ENCODE measurements at places on chromosomes 2 and 18.

DNA sequence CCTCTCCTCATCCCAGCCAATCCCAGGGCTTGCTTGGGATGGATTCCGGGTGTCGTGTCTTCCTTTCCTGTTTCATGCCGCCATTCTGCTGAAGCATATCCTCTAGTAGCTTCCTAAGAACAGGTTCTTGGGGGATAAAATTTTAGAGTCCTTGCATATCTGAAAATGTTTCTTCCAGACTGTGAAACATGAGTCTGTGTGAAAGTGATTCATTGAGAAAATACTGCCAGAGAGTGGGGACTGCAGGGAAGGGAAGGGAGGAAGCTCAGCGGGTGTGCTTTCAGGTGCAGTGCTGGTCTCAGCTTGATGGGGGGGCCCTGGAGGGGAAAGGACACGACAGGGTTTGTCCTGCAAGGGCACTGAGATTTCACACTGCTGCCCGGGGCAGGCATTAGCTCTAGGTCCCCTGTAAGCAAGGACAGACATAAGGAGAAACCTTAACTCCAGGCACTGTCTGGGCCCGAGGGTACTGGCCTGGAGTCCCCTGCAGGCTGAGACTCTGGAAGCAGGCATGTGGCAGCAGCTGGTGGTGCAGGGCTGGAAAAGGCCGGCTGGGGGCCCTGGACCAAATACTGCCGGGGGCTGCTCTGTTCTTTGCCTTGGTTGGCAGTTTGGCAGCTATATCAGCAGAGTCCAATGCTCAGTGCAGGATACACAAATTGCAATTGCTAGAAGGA, 97.6 kb upstream of the HS6ST1 start:
- no peak for ATAC-seq

DNA sequence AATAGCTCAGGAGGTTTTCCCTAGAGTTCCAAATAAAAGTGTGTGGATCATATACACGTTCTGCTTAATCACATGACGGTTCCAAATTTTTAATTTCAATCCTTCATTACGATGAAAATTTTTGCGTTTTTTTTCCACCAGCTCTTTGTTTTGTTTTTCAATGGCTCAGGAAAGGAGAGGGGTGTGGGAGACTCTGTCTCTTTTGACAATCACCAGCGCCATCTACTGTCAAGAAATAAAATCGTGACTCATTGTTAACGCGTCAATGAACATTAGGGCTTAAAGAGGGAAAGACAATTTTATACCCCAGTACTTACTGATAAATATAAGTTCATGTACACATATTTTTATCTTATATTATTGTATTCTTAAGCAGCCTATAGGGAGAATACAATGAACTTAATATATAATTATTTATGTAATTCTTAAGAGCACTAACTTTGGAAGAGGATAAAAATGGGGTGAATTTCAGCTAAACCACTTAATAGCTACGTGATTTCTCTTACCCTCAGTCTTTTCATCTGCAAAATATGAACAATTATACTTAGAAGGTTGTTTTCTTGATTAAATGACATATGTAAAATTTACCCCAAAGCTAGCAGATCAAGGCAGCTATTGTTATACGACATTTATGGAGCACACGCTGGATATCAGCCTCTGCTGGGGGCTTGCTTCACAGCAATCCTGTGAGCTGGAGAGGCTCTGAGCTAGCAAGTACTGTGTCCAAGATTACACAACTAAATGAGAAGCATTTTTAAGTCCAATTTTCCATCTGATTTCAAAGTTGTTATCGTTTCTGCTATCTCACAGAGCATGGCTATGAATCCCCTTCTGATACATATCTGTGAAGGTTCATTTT, 47.4 kb upstream of the RMDN2 start:
- ATAC-seq: peak; percentile 69

DNA sequence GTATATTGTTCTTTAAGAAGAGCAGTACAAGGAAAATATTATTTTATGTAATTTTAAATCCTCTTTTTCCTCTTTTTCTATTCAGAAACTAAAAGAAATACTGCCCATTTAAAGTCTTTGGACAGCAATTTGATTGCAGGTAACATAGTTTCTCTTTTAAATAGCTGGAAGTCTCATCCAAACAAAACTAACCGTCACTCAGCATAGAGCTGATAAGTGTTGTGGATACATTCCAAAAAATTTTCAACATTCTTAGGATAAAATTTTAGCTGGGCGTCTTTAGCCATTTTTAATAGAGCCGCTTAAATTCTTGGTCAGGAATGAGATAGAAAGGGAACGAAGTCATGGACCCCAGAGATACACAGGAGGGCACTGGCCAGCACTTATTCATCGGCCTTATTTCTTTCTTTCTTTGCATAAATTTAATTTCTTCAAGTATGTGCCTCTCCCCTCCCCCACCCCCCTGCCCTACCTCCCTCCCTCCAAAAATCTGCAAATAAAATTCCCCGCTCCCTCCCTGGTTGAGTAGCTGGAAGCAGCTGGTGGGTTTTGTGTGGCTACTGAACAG, 81.7 kb downstream of the GBX2 start:
- no peak for ATAC-seq

DNA sequence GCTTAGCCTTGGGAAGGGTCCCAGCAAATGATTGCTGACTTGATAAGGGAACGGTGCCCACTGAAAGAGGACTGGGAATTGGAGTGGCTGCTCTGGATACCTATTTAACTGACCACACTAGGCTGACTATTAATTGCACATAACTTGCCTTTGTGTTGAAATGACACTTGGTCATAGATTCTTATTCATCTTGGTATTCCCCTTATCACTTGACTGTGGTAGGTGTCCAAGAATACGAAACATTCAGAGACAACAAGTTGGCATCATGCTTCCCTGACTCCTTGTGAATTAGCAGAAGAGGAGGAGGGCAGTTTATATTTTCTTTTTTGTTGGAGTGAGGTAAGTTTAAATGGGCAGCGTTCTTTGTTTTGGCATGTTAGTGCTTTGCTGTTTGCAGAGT, 13.4 kb downstream of the FMNL2 start:
- no peak for ATAC-seq

DNA sequence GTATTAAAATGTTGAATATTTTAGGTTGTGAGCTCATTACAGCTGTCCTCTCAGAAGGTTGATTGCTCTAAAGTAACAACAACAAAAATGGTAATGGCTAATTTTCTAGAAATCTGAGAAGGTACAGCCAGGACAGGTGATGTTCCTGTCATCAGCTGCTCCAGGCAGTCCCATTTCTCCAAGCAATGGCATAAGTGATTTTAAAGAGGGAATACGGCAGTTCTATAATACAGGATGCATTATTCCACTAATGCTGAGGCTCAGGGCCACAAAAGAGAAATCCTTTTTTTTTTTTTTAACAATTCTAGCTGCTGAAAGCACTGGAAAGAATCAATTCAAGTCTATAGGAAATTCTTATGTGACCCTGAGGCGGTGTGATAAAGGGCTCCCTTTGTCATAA, 199.9 kb downstream of the PMAIP1 start:
- no peak for ATAC-seq

DNA sequence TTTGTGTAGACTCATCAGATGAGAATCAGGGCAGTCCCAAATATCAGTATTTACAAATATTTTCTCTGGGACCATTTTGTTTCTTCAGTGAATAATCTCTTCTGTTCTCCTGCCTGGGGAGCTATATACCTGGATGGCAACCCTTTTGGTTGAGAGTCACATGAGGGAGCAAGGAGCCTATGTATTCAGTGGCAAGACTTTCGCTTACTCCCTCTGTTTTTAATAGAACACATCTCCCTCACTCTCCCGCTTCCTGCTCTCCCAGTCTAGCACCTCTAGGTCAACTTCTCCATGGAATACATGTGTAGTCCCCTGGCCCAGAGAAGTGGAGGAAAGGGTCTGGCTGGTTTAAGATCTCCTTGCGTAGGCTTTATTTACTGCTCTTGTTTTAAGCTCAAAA, 600.3 kb downstream of the CCDC85A start:
- no peak for ATAC-seq

DNA sequence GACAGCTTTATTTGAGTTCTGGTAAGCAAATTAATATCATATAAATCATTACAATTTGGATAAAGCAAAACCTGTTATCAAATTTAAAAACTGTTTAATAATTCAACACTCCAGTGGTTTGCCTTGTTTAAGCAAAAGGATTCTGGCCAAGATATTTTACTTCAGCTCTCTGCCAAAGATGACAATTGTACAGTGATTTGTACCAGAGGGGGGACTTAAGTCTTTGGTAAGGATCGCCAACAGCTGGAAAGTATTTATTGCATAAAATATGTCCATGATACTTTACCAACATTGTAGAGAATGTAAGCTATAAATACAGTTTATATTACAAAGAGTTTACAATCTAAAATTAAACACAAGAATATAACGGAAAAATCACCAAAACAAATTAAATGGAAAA, 13.8 kb downstream of the PREPL start:
- no peak for ATAC-seq

GRCh38 chr2:163808406-163808805, 72.6 kb upstream of the FIGN start:
- ATAC-seq: no peak

DNA sequence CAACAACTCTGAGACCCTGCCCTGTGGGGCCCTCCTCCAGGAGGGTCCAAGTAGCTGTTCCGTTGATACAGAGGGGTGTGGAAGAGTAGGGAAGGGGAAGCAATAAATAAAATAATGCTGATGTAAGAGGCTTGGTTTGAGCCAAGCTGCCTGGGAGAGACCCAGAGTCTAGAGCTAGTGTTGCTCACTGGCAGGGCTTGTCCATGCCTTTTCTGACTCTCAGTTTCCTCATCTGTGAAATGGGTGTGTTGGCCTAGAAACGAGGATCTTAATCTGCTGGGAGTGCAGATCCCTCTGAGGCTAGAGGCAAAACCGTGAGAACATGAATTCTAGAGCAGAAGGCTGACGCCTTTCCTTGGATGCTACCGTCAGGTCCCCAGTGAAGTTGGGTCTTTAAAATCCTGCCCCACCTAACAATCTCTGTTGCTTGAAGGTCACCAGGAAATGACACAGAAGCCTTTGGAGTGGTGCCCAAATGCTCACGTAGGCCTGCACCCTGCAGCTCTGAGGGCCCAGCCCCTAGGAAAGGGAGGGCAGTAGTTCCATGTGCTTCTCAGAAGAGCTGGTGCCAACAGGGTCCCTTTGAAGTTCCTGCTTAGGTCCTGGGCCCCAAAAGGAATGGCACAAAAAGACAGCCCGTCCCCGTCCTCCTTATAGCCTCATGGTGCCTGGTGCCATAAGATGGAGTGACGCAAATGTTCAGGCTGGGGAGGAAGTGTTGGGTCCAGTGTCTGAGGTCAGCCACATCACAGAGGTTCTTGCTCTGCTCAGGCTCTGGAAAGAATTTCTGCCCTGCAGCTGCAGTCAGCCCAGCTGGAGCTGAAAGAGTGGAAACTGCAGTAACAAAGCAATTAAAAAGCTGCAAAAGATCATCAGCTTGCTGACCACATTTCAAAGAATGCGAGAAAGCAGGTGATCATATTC, 73.2 kb upstream of the SMAD2 start:
- peak; percentile 11 for ATAC-seq

GRCh38 chr2:27527182-27527581, 30.5 kb downstream of the GCKR start:
- no peak for ATAC-seq

DNA sequence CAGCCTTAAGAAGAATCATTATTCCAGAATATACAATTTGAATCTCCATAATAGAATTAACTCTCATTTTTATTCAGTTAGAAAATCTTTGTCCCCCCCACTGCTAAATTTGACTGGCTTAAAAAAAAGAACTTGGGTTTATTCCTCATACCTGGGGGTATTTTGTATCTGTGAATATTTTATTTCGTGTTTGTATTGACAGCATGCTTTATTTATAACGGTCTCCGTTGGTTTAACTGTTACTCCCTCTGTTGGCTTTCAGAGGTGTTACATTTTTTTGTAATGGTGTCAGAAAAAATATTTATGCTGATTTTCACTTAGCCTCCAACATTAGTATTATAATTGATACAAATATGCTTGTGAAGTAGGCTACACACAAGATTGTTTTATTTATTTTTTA, 109.1 kb downstream of the HAUS1 start:
- no peak for ATAC-seq

DNA sequence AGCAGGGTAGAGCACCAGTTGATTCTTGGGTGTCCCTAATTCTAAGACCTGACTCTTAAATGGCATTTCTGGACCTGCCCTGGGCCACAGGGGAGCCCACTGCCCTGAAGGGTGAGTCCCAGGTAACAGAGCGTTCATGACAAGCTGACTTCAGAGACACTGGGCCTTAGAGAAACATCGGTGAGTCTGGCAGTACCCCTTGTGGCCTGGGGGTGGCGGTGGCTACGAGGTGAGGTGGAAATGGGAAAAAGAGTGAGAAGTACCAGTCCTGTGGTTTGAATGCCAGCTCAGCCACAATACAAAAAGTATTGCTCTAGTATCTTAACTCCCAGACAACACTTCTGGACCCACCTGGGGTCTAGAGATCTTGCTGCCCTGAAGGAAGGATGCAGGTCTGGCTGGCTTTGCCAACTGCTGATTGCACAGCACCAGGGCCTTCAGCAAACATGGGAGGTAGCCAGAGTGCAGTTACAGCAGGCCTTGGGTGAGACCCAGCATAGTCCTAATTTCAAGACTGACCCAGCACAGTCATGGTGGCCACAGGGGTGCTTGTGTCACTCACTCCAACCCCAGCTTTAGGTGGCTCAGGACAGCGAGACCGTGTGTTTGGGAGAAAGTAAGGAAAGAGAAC, 44.5 kb downstream of the USP34 start:
- peak; percentile 74 for ATAC-seq

- ATAC-seq: peak; percentile 67
Measured at GRCh38 chr2:128291161-128291843, 27.4 kb downstream of the HS6ST1 start.

- ATAC-seq: no peak
Measured at GRCh38 chr2:74238879-74239278, 40.5 kb downstream of the MTHFD2 start.

DNA sequence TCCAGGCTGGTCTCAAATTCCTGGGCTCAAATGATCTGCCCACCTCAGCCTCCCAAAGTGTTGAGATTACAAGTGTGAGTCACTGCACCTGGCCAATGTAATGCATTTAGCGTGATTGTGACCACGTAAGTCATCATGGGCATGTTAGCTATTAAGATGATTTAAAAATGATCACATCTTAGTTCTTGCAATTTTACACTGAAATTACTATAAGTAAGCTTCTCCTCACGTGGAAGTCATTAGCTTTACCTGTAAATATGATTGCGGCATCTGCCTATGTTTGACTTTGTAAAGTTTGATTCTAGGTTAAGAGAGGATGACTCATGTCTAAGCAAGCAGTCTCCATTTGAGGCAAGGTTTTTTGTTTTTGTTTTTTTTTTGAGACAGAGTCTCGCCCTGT, 85.5 kb downstream of the PMAIP1 start:
- ATAC-seq: no peak

DNA sequence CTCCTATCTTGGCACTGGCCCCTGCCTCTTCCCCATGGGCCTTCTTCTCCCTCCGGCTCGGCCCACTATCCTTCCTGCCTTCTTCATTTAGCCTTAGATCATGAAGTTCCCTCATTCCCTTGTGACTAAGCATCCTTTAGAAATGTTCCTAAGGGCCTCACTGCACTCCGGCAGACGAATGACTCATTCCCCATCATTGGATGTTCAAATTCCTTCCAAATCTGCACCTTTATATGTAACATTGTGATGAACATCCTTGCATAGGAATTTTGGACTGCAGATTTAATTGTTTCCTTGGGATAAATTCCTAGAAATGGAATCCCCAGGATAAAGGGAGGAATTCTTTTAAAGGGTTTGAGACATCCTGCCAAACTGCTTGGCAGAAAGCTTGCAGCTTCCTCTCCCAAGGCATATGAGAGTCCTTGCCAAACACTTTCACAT, 19.0 kb downstream of the CRACDL start:
- no peak for ATAC-seq
